GM12878 (cell line): ENCODE measurements at places on chromosomes 6 and 20.

DNA sequence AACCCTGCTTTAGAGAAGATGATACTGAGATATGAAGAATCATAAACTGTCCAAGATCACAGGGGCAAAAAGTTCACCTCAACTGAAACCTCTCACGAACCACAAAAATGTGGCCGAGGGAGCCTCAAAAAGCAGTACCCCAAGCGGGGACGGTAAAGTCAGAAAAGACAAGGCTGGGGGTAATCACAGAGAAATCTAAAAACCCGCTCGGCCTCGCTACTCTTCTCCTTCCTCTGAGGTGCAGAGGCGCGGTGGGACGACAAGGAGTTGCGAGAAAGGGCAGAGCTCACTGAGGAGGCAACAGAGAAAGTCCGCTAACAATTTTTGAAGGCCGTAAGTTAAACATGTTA lies 356 bp upstream of the IRAK1BP1 start:
- DNase-seq = no peak
- H3K4me3 ChIP-seq = peak overlapping the region; percentile 90

DNA sequence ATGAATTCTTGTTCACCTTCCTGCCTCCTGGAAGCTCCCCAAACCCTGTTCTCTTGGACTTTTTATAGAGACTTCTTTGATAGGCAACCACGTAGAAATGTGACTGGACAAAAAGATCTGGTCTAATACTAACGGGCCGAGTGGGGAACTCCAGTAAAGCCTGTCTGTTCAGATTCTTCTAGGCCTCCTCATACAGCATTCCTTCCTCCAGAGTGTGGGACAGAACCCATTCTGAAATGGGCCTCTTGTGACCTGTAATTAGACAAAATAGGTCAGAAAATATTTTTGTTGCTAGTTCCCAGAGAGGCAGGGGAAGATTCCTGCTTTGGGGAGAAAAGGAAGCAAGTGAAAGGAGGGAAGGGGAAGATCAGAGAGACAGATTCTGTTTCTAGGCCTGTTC lies 374.3 kb downstream of the CDH26 start:
- no peak for DNase-seq
- H3K4me3 ChIP-seq = no peak overlapping the region
- H3K27me3 ChIP-seq = no peaks in the 10 kb centered on the region
- no peak overlapping the region for H3K27ac ChIP-seq
- H3K36me3 ChIP-seq = no peaks in the 10 kb centered on the region

DNA sequence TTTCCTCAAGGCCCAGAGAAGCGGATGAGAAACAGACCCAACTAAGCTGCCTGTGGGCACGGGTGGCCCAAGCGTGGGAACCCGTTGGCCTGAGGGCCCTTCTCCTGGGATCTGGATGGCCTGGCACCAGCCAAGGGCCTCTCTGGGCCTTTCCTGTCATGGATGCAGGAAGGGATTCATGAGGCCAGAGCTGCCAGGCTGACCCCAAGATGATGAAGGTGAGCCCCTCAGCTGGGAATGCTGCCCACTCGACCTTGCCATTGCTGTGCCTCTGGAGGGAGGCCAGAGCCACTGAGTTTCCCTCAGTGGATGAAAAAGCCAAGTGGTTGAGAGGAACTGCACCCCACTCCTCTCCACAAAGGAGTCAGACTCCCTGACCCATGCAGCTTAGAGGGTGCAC lies 171.2 kb downstream of the VEGFA start:
- no peak overlapping the region for H3K4me3 ChIP-seq
- H3K27me3 ChIP-seq = no peaks in the 10 kb centered on the region
- H3K27ac ChIP-seq = no peak overlapping the region
- no peaks in the 10 kb centered on the region for H3K4me1 ChIP-seq
- H3K36me3 ChIP-seq = no peaks in the 10 kb centered on the region

DNA sequence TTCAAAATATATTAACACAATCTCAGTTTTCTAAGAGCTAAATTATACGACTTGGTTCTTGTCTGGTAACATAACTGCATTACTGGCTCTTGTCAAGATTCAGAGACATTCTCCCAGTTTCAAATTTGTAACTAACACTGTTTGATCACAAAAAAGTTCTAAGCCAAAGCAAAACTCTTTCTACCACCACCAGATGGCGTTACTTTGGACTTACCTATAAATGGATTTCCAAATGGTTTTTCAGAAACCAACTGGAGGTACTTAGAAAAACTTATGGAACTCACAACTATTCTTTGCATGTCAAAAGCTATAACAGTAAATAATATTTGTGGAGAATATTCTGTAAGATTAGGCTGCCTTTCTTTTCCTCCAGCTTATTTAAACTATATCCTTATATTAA lies 34.2 kb upstream of the GFRAL start:
- DNase-seq = no peak
- no peaks in the 10 kb centered on the region for H3K27me3 ChIP-seq
- H3K4me1 ChIP-seq = no peaks in the 10 kb centered on the region

GRCh38 chr6:116467096-116467495 lies 5.9 kb downstream of the CALHM6 start:
- H3K27ac ChIP-seq = no peak overlapping the region
- no peak for DNase-seq
- no peak overlapping the region for H3K4me3 ChIP-seq
- H3K4me1 ChIP-seq = peaks cover 17% of the 10 kb centered on the region
- no peaks in the 10 kb centered on the region for H3K36me3 ChIP-seq
- no peaks in the 10 kb centered on the region; the same call in none of the 2 replicates for H3K27me3 ChIP-seq

DNA sequence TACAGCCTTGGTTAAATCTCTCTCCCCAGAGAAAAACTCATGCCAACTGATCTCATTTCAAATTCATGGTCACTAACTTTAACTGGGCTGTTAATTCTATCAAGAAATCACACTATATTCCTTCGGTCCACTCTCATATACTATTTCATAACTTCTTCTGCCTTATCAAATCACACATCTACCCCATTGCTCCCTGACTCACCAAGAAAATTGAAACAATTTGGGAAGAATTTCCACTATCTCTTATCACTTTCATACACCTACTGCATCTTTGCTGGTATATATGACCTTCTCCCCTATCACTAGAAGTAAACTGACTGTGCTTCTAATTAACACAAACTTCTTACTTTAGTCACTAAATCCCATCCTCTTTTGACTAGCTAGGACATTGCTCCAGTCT lies 102.3 kb downstream of the FILIP1 start:
- H3K4me1 ChIP-seq = no peaks in the 10 kb centered on the region
- DNase-seq = no peak
- no peaks in the 10 kb centered on the region for H3K27me3 ChIP-seq
- no peak overlapping the region for H3K4me3 ChIP-seq
- no peak overlapping the region for H3K27ac ChIP-seq

DNA sequence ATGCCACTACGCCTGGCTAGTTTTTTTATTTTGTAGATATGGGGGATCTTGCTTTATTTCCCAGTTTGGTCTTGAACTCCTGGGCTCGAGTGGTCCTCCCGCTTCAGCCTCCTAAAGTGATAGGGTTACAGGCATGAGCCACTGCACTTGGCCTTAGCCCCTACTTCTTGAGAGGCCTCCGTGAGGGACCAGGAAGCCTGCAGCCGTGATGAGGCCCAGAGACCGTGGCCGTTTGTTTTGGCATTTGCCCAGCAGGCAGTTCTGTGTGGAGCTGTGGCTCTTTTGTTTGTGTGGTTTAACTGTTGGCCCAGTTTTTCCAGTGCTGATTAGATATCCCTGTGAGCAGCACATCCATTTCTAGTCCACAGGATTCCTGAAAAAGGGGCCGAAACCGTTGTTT lies 39.8 kb downstream of the SRSF3 start:
- peaks cover 17% of the 10 kb centered on the region for H3K4me1 ChIP-seq
- no peaks in the 10 kb centered on the region for H3K27me3 ChIP-seq

GRCh38 chr6:66838764-66839163 lies 1131.7 kb upstream of the EYS start:
- H3K4me3 ChIP-seq = no peak overlapping the region
- no peak overlapping the region for H3K27ac ChIP-seq
- no peaks in the 10 kb centered on the region for H3K27me3 ChIP-seq
- DNase-seq = no peak
- no peaks in the 10 kb centered on the region for H3K4me1 ChIP-seq

- no peaks in the 10 kb centered on the region for H3K36me3 ChIP-seq
- H3K4me1 ChIP-seq = peaks cover 4% of the 10 kb centered on the region; the same call in 1 of the 2 replicates
- H3K27ac ChIP-seq = no peak within 1 kb of the TSS
- no peak for DNase-seq
- H3K4me3 ChIP-seq = no peak within 1 kb of the TSS
These were observed at the start of gene CST8 for GRCh38 chr20:23490817-23491216. Gene CST8 (plus strand): TSS chr20:23491117. CDS start chr20:23491668, 551 bp downstream.

GRCh38 chr6:16306334-16306733 lies 67.9 kb downstream of the GMPR start:
- H3K27me3 ChIP-seq = no peaks in the 10 kb centered on the region
- H3K36me3 ChIP-seq = no peaks in the 10 kb centered on the region
- H3K27ac ChIP-seq = peak overlapping the region; percentile 74; the same call in 1 of the 2 replicates
- DNase-seq = no peak

DNA sequence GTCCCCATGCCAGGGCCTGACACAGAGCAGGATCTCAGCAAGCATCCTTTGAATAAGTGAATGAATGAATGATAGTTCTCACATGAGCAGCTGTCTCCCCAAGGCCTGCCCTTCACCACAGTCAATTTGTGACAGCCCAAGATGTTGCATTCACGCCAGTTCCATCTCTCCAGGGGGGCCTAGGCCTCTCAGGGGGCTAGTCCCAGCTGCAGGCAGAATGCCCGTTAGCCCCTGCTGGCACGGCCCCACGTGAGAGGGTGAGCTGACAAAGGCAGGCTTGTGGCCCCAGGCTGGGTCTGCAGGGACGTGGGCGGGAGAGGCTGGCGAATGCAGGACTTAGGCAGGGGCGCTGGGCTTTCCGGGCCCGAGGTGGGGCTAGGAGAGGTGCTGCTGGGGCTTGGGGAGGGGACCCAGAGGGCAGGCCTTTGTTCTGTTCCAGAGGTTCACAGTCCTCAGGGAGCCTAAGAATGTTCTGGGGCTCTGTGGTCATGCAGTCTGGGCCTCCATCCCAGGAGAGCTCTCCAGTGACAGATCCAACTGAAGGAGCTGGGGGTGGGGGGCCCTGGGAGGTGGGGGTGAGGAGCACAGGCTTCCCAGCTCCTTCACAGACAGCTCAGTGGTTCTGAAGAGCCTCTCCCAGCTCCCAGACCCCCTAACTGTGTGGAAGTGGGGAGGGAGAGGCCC lies 30.5 kb upstream of the TLDC2 start:
- H3K4me1 ChIP-seq = peaks cover 75% of the 10 kb centered on the region
- peak overlapping the region; percentile 95 for H3K27ac ChIP-seq
- DNase-seq = no peak
- H3K36me3 ChIP-seq = no peaks in the 10 kb centered on the region
- no peaks in the 10 kb centered on the region for H3K27me3 ChIP-seq

- no peak overlapping the region for H3K4me3 ChIP-seq
- no peak overlapping the region for H3K27ac ChIP-seq
- no peaks in the 10 kb centered on the region for H3K4me1 ChIP-seq
- DNase-seq = no peak
These were observed 60.3 kb downstream of the RSPO3 start for GRCh38 chr6:127178746-127179145.

GRCh38 chr6:75492386-75493153 lies 1.0 kb downstream of the FILIP1 start:
- peak; percentile 61 for DNase-seq
- H3K4me1 ChIP-seq = peaks cover 27% of the 10 kb centered on the region
- peak overlapping the region; percentile 63; the same call in 1 of the 2 replicates for H3K27ac ChIP-seq
- H3K4me3 ChIP-seq = no peak overlapping the region

GRCh38 chr6:126812010-126812409 lies 306.5 kb upstream of the RSPO3 start:
- no peak overlapping the region for H3K4me3 ChIP-seq
- DNase-seq = no peak
- H3K27me3 ChIP-seq = no peaks in the 10 kb centered on the region
- no peak overlapping the region for H3K27ac ChIP-seq
